ENCODE measurements at places on chromosomes 11 and 22.

DNA sequence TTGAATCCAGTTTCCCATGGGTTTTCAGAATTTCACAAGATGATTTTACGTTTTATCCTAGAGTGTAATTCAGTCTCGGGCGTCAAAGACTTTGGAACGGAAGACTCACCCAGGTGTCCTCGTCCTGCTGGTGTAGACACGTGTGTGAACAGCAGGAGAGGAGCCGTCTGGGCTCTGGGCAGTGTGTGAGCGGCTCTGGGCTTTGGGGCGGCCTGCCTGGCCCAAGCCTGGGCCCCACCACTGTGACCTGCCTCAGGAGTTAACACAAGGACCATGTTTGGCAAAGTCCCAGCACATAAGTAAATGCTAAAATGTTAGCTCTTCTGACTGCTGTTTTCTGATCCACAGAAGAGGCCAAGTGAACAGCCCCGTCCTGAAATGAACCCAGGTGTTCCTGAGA, 1093.3 kb downstream of the BRD1 start:
- no peak for DNase-seq

DNA sequence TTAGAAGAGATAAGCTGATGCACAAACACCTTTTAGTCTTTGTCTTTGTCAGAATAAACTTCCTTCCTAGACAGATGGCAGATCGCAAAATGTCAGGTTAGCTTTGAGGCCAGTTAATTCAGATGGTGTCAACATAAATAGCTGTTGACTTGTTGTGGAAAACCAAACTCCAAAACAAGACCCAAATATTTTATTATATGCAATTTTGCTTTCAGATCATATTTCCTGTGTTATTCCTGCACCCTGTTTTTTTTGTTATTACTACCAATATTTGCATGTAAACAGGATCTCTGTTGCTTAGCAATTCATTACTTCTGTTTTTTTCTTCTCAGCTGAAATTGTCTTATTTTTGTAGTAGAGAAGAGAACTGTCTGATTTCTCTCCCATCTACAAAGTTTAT, 316.0 kb downstream of the ETS1 start:
- no peak for DNase-seq

DNA sequence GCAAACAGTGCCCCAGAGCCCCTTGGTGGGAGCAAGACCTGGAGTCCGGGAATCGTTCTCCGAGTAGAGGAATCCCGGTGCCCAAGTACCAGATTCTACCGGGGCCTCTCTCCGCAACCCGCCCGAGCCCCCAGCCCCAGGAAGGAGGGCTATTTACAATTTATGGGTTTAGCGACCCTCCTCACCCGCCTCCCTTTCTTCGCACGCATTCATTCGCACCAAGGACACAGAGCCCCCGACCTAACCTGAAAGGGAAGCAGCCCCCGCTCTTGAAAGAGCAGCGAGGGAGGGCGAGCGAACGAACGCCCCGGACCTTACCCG, 628 bp downstream of the LRP4 start:
- no peak for DNase-seq

- DNase-seq, result no peak
Observed at GRCh38 chr11:78838417-78838816, 263.8 kb upstream of the NARS2 start.

DNA sequence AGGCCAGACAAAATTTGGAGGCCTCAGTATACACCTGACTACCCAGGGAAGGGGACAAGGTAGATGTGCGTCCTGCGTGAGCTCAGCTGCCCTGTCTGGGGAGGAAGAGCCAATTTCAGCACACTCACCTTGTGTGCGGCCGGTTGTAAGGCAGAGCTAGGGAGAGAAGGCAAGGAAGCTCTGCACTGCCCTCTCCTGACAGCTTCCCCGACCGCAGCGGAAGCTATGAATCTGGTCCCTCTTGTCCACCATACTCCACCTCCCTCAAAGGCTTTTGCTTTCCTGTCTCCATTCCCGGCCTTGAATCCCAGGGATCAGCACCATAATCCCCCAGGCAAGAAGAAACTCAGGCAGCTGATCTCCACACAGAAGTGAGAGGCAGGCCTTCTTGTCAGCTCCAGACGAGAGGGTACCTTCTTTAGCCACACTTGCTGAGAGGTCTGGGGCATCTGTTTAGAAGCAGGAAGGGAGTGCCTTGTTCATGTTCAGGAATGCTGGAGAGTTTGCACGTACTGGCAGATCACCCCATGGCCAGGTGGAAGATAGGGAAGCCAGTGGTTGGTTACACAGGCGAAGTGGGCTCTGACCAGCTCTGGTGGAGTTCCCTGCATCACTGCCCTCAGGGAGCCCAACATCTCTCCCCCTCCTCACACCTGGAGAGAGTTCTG, 62.5 kb downstream of the FEZ1 start:
- peak; percentile 59 for DNase-seq

DNA sequence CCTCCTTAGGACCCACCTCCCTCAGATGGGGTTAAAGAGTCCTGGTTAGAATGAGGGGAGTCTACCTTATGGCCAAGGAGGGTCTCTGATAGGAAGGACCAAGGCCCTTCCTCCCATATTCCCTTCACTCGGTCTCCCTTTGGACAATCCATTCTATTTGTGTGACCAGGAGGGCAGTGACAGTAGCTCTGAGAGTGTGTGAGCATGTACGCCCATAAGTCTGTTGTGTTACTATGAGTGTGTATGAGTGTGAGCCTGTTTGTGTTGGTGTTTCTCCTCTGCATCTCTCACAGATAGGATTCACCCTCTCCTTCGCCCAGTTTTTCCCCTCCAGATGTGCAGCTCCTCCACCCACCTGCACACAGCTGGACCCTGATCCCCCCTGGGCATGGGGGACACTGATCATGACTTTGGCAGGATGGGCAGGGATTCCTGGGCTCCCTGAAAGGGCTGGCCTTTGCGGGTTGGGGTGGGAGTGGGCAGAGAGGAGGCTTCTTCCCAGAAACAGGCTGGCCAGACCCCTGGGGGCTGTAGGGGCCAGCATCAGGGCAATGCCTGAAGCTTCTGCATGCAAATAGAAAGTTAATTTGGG, 14.5 kb downstream of the PHLDB1 start:
- no peak for DNase-seq

DNA sequence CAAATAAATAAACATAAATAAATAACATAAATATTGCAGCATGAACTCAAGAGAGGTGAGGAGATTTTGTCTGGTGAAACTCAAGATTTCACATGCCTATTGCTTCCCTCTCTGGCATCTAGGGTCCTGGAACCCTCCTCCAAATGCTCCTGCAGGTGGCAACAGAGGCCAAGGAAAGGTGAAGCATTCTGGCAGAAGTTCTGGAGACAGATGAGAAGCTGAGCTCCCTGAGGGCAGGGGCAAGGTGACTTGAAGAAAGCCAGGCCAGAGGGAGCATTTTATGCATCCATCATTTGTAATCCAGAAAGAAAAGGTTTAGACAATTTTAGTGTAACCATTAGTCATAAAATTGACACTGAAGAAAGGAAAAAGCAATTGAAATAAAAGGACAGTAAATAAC, 64.9 kb downstream of the ENDOD1 start:
- peak; percentile 51 for DNase-seq

DNA sequence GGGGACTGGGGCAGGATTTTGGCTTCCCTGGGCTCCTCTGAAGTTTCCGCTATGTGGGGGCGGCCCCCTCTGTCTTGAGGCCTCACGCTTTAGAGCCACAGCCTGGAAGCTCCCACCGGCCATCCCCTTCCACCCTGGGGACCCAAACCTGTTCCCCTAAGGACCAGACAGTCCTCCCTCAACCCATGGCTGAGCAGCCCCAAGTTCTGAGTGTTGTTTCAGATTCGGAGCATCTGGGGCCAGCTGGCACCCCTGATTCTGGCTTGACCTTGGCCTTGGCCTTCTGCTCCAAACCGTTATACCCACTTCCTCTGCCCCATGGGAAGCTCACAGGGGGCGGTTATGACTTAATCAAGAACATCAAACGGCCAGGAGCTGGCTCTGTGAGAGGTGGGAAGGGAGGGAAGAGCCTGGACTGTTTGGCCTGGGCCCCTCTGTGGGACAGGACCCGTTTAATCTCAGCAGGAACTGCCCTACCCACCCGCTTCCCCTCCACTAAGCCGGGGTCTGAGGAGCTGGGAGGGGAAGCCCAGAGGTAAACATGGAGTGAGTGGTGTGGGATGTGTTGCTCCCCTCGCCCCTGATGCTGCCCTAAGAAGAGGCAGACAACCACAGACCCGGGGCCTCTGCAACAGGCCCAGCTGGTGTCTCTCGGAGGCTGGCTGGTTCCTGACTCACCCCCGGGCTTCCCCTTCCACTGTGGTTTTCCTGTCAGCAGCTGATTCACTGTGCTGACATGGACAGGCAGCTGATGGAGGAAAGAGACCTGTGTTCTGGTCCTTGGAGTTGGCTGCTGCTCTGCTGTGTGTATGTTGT, 3.4 kb downstream of the CD82 start:
- DNase-seq, result peak; percentile 95

DNA sequence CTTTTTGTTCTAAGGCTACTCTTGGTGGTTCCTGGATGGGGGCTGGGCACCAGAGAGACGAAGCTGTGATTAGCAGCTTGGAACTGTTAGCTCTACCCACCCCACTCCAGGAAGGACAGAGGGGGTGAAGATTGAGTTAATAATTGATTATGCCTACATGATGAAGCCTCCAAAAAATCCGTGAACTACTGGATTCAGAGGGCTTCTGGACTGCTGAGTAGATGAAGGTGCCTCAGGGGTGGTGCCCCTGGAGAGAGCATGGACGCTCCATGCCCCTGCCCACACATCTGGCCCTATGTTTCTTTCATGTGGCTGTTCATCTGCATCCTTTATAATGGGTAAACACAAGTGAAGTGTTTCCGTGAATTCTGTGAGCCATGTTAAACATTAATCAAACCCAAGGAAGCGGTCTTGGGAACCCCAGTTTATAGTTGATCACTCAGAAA, 47.3 kb upstream of the CYP2D6 start:
- DNase-seq, result no peak

- no peak for DNase-seq
Observed at GRCh38 chr11:95727620-95728019, 62.0 kb downstream of the FAM76B start.

DNA sequence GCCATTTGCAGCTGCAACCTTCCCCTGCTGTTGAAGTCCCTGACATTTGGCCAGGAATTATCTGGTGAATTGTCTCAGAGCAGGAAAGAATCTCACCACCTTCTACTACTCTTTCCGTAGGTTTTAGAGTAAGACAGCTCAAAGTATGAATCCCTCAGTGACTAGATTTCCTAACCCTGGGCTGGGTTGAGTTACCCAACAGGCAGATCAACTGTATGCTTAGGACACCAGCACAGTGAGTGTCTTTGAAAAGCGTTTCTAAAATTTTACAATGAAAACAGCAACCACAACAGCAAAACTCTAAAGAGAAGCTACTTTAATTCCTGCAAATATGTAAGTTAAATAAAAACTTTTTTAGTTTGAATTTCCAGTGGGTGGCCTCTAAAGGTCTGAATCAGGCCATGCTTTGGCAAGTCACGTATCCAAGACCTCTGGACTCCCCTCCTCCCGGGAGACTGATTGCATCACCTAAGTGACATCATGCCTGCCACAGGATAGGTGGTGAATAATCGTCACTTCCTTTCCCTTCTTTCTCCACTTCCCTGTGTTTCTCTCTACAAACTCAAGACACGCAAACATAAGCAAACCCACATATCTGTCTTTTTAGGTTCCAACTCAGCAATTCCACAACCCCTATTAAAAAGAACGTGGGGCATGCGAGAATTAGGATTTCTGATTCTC, 7.8 kb downstream of the OR8B12 start:
- DNase-seq, result peak; percentile 7

GRCh38 chr22:39306456-39307361, 12.7 kb downstream of the RPL3 start:
- peak; percentile 47 for DNase-seq
